ENCODE measurements at places on chromosomes 16 and 17.

DNA sequence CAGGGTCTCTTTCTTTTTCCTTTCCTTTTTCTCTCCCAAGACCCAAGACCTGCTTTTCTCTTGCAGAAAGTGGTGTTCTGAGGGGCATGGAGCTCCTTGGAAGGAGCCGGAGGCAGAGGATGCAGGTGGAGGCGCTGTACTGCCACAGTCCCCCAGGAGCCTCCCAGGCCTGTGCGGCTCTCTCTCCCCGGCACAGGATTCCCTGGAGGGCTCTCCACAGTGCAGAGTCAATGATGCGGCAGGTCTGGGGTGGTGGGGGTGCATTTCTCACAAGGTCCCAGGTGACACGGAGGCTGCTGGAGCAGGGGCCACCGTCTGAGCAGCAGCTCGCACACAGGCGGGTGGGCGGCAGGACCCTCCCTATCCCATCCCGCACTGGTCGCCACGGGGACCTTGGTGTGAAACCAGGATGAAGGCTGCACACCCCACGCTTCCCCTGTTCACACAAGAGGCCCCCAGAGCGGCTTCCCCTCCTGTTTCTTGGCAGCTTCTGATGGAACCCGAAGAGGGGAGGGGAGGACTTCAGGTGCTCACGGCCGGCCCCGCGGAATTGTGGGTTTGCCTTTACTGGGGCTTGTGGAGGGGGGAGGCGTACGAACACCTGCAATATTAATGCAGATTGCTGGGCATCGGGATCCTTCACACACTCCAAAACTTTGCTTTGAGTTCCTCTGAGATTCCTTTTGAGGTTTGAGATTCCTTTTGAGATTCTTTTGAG, 186.9 kb downstream of the ENGASE start:
- no peak for DNase-seq
- no peaks in the 10 kb centered on the region for H3K36me3 ChIP-seq
- H3K4me1 ChIP-seq: no peaks in the 10 kb centered on the region
- H3K27ac ChIP-seq: no peak overlapping the region

DNA sequence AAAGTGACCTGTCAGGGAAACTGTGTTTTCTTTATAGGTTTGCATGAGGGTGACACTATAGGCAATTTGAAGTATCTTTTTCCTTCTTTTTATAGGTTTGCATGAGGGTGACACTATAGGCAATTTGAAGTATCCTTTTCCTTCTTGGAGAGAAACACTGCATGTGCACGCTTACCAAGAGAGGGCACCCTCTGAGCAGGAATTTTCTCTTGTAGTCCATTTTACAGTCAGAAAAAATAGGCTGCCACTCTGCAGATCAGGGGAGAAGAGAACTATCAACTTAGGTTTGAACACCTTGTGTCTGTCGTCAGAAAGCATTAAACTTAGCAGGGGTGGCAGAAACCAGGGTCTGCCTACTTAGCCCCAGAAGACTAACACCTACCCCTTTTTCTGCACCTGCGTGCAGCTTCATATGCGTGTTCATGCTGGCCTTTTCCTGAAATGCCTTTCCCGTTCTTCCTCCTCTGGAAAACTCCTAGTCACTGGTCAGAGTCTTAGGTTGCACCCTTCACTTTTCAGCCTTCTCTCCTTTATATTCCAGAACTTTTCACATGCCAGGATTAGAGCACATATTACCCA, 16.4 kb upstream of the SMIM36 start:
- H3K36me3 ChIP-seq: no peaks in the 10 kb centered on the region
- no peak overlapping the region for H3K27ac ChIP-seq
- DNase-seq: peak; percentile 76
- H3K4me3 ChIP-seq: no peak overlapping the region

- no peak for DNase-seq
- H3K36me3 ChIP-seq: no peaks in the 10 kb centered on the region
- no peak overlapping the region for H3K4me3 ChIP-seq
- H3K27ac ChIP-seq: no peak overlapping the region
These were observed 70.7 kb downstream of the RBFOX3 start for GRCh38 chr17:79539944-79540705.

DNA sequence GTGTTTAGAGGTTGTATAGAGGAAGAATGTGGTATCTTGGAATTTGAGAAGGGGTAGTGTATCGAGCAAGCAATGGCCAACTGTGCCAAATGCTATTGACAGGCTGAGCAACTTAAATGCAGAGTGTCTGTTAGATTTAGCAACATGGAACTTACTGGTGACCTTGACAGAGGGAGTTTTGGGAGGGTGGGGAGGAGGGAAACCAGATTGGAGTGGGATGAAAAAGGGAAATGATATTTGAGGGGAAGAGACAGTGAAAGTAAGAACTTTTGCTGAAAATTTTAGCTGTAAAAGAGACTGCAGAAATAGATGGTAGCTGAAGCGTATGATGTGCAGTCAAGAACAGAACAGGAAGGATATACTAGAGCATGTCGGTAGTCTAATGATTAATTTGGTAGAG, 1.1 kb downstream of the LRRC36 start:
- DNase-seq: no peak
- peaks cover 11% of the 10 kb centered on the region for H3K4me1 ChIP-seq
- H3K36me3 ChIP-seq: no peaks in the 10 kb centered on the region
- H3K27ac ChIP-seq: no peak overlapping the region
- H3K27me3 ChIP-seq: peaks cover 31% of the 10 kb centered on the region

DNA sequence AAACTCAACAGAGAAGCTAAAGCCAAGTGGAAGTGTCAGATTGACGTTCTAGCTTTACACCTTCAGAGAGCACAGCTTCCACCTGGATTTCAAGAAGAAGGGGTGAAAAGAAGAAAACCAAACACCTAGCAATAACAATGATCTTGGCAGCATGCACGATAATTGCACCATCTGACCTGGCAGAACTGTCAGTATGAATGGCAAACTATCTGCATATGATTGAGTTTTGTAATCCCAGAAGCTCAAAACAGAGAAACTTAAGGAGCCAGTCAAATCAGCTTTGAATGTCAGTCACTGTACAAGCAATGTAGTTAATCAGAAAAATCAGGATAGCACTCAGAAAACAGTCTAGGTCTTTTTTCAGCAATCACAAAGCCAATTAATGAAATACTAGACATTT, 427.1 kb downstream of the ZFHX3 start:
- no peak overlapping the region for H3K27ac ChIP-seq
- H3K4me3 ChIP-seq: no peak overlapping the region
- no peaks in the 10 kb centered on the region for H3K36me3 ChIP-seq
- H3K4me1 ChIP-seq: no peaks in the 10 kb centered on the region
- DNase-seq: no peak

- H3K27me3 ChIP-seq: no peaks in the 10 kb centered on the region
- H3K4me1 ChIP-seq: peaks cover 34% of the 10 kb centered on the region
- peak overlapping the region; percentile 19 for H3K27ac ChIP-seq
- H3K36me3 ChIP-seq: no peaks in the 10 kb centered on the region
These were observed 23.3 kb downstream of the CCR7 start for GRCh38 chr17:40541873-40542557.

- H3K27ac ChIP-seq: no peak overlapping the region
- no peak for DNase-seq
- H3K4me1 ChIP-seq: peaks cover 5% of the 10 kb centered on the region
These were observed 44.3 kb downstream of the SLC39A11 start for GRCh38 chr17:73048170-73048569.

- no peak for DNase-seq
- H3K4me1 ChIP-seq: peaks cover 55% of the 10 kb centered on the region
- H3K4me3 ChIP-seq: no peak overlapping the region
- H3K27ac ChIP-seq: no peak overlapping the region
- H3K36me3 ChIP-seq: peaks cover 20% of the 10 kb centered on the region
These were observed 965 bp upstream of the TMC6 start for GRCh38 chr17:78129351-78130089.

DNA sequence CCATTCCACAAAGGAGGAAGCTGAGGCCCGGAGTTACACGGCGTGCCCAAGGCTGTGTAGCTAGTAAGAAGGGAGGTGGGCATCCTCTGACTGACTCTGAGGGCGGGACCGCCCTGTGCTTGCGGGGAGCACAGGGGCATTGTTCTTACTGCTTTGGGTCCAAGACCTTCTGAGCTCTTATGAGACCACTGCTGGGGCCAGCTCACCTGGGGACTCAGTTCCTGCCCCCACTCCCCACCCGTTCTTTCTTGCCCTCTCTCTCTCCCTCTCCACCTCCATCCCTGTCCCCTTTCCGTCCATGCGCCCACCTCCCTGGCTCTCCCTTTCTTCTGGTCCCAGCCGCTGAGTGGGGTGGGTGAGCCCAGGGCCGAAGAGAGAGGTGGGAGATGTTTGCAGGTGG, 19.6 kb downstream of the CCR7 start:
- H3K27me3 ChIP-seq: no peaks in the 10 kb centered on the region
- no peak overlapping the region for H3K27ac ChIP-seq
- H3K36me3 ChIP-seq: no peaks in the 10 kb centered on the region
- no peak overlapping the region for H3K4me3 ChIP-seq
- H3K4me1 ChIP-seq: peaks cover 39% of the 10 kb centered on the region
- DNase-seq: no peak

- no peak overlapping the region for H3K27ac ChIP-seq
- H3K27me3 ChIP-seq: no peaks in the 10 kb centered on the region
- DNase-seq: no peak
- no peak overlapping the region for H3K4me3 ChIP-seq
- H3K36me3 ChIP-seq: no peaks in the 10 kb centered on the region
- H3K4me1 ChIP-seq: no peaks in the 10 kb centered on the region
These were observed 59.5 kb downstream of the RPTOR start for GRCh38 chr17:80604009-80604669.

DNA sequence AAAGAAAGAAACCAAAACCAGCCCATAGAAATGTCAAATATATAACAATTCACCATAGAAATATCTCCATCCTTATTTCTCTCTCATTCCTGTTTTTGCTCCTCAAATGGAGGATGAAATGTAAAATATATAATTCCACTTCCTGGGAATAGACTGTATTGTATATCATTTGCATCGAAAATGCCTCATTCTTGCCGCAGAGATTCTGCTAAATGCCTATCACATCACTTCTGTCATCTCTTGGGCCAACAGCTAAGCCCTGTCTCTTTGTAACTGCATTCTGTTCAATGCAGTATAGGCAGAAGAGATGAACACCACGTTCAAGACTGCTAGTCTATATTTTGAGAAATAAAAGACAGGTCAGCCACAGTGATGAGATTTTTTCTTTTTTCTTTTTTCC, 956.3 kb upstream of the SOX9 start:
- no peaks in the 10 kb centered on the region for H3K27me3 ChIP-seq
- no peaks in the 10 kb centered on the region for H3K36me3 ChIP-seq
- H3K27ac ChIP-seq: no peak overlapping the region
- H3K4me3 ChIP-seq: no peak overlapping the region
- DNase-seq: no peak
- H3K4me1 ChIP-seq: no peaks in the 10 kb centered on the region

GRCh38 chr17:8857919-8858318, 9.6 kb downstream of the PIK3R6 start:
- no peak for DNase-seq
- peak overlapping the region; percentile 91 for H3K27ac ChIP-seq
- no peak overlapping the region for H3K4me3 ChIP-seq

DNA sequence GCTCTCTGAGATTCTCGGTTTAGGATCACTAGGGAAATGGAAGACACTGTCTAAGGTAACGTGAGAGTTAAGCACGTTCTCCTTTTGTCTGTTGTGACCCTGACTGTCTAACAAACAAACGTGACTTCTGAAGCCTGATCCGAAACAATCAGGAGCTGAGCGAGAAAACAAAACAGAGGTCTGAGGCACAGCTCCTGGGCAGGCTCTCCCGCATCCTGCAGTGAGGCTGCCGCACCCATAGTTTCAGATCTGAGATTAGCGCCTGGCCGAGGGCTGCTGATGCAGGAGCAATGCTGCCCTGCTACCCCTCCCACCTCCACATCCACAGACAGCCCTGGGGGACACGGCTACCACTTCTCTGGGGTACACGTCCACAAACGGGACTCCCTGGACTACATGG, 46.7 kb downstream of the RNF157 start:
- no peak overlapping the region for H3K4me3 ChIP-seq
- DNase-seq: no peak
- H3K27me3 ChIP-seq: no peaks in the 10 kb centered on the region
- no peaks in the 10 kb centered on the region for H3K36me3 ChIP-seq

DNA sequence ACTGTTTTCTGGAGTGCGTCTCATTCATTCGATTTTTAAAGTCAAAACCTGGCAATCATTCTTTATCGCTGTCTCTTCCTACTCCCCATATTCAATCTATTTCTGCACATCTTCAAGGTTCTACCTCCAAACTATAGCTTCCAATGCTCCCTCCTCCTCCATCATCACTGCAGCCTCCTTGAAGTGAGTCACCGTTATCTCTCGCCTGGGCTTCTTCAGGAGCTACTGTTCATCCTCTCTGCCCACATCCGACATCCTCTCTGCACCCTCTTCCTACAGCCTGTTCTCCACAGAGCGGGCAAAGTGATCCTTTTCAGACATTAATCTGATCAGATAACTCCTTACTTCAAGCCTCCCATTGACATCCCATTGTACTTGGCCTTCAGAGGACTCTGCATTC, 144.2 kb upstream of the DNAH9 start:
- no peak overlapping the region for H3K27ac ChIP-seq
- H3K27me3 ChIP-seq: no peaks in the 10 kb centered on the region
- H3K36me3 ChIP-seq: no peaks in the 10 kb centered on the region
- no peaks in the 10 kb centered on the region for H3K4me1 ChIP-seq

- no peak overlapping the region for H3K4me3 ChIP-seq
- peaks cover 8% of the 10 kb centered on the region for H3K4me1 ChIP-seq
- DNase-seq: no peak
- peaks cover 32% of the 10 kb centered on the region for H3K27me3 ChIP-seq
These were observed 29.1 kb downstream of the SEC14L5 start for GRCh38 chr16:4987250-4987579.

GRCh38 chr17:79803997-79804855, 7.3 kb upstream of the CBX8 start:
- no peak overlapping the region for H3K27ac ChIP-seq
- H3K36me3 ChIP-seq: no peaks in the 10 kb centered on the region

- H3K4me3 ChIP-seq: no peak overlapping the region
- H3K27me3 ChIP-seq: peaks cover 25% of the 10 kb centered on the region
- H3K27ac ChIP-seq: peak overlapping the region; percentile 27
- no peak for DNase-seq
- H3K4me1 ChIP-seq: peaks cover 19% of the 10 kb centered on the region
These were observed 7.6 kb downstream of the PIK3R6 start for GRCh38 chr17:8859804-8860430.

DNA sequence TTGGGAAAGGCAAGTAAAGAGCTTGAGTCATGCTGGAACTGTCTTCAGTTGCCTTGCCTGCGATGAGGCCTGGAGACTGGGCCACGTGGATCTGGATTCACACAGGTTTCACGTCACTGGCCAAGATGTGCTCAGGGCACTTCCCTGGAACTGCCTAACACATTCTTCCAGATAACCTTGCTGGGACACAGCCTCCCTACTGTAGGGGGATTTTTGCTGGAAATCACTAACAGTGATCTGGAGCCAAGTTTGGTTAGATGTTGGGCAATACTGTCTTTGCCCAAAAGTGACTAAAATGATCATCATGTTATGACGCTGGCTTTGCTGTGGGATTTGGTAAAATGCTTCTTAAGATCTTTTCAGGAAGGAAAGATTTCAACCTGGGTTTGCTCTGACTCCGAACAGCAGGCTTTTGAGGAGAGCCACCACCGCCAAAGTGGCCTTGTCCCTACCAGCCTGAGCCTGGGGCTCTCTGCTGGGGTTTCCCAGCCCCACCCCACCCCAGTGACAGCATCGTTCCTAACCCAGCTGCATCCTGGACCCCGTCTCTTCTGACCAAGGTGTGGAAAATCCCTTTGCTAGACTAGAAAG, 14.7 kb downstream of the C1QTNF1 start:
- DNase-seq: no peak
- H3K4me1 ChIP-seq: peaks cover 7% of the 10 kb centered on the region
- peak overlapping the region; percentile 43 for H3K4me3 ChIP-seq
- H3K27me3 ChIP-seq: no peaks in the 10 kb centered on the region
- no peaks in the 10 kb centered on the region for H3K36me3 ChIP-seq
- H3K27ac ChIP-seq: no peak overlapping the region

GRCh38 chr16:67931712-67932461, at the start of gene CTRL:
TSS of gene CTRL (minus strand) at chr16:67931862. CDS start at chr16:67931852, 10 bp downstream.
- DNase-seq: no peak
- peaks cover 59% of the 10 kb centered on the region for H3K36me3 ChIP-seq
- H3K27me3 ChIP-seq: no peaks in the 10 kb centered on the region
- peaks cover 18% of the 10 kb centered on the region for H3K4me1 ChIP-seq
- H3K27ac ChIP-seq: no peak within 1 kb of the TSS

Data from mesenchymal stem cell (in vitro differentiated cells and primary cell).